Activated T-cell treated with anti-CD3 and anti-CD28 coated beads for 1 hour (primary cell): ENCODE measurements at places on chromosomes 1 and 21.

- no peak for DNase-seq
Observed at GRCh38 chr1:108080448-108080847, 115.5 kb upstream of the VAV3 start.

DNA sequence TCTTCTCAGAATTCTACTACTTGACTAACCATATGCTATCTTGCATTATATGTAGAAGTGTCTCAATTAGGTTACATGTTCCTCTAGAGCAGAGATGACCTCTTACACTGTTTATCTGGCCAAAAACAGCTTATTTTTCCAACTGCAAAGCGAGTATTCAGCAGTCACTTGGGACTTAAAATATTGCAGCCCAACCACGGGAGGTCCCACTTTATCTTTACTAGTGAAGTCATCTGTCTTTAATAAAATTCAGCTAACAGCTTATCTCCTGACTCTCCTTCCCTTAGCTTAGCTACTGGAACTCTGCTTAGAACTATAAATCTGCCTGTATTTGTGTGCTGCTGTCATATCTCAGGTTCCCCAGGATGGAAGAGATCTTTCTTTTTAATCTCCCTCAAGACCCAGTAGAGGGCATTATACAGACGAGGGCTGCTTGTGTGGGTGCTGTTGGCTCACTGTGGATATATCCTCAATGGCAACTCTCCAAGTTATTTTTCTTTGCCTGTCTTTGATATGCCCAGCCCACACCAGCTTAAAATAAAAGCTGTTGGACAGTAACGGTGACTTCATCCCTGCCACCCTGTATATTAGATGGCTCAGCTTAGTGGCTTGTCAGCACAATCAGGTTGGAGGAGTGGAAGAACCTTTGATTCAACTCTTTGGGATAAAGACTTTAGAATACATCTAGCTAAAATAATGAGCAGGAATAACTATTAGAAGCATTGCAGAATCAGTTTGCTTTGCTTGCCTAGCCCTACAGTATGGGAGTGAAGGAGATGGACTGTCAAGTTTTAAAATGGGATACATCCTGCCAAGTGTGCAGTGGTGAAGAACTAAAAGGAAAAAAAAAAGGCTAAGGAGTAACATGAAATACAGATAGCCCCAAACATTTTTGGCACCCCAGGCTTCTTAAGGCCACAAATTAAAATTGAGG lies 9.6 kb downstream of the ENSA start:
- DNase-seq, result no peak

GRCh38 chr1:72412286-72412685 lies 129.9 kb upstream of the NEGR1 start:
- DNase-seq, result no peak

DNA sequence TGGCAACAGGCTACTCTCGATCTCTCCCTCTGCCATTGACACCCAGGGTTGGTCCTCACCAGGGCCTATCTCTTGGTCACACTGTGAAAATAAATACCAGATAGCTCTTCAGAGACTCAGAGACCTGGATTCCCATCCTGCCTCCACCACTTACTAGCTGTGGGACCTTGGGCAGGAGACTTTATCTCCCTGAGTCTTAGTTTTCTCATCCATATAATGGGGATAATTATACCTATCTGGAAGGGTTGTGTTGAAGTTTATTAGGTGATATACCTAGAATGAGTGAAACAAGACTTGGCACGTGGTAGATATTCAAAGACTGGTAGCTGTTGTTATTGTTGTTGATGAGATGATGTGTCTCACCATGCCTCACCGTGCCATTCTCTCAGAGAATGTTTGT lies 7.4 kb downstream of the DMBX1 start:
- DNase-seq, result no peak

GRCh38 chr1:204503913-204504519 lies 9.4 kb upstream of the PIK3C2B start:
- DNase-seq, result no peak

DNA sequence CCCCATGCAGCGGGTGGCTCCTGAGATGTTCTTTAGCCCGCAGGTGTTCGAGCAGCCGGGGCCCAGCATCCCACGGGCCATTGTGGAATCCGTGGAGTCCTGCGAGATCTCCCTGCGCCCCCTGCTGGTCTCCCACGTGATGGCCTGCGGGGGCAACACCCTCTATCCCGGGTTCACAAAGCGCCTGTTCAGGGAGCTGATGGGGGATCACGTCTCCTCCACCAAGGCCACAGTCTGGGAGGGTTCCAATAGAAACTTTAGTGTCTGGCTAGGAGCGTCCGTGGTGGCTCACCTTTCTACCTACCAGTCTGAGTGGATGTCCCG lies 71.0 kb downstream of the ACTL8 start:
- no peak for DNase-seq

DNA sequence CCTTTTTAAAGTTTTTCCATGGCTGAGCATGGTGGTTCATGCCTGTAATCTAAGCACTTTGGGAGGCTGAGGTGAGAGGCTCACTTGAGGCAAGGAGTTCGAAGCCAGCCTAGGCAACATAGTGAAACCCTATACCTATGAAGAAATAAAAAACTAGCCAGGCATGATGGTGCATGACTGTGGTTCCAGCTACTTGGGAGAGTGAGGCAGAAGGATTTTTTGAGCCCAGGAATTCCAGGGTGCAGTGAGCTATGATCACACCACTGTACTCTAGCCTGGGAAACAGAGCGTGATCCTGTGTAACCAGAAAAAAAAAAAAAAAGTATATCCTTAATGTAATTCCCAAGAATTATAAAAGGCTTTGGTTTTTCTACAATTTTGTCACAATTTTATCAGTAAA lies 17.4 kb downstream of the DEPDC1 start:
- no peak for DNase-seq

GRCh38 chr21:17396948-17397347 lies 115.9 kb upstream of the CXADR start:
- no peak for DNase-seq

DNA sequence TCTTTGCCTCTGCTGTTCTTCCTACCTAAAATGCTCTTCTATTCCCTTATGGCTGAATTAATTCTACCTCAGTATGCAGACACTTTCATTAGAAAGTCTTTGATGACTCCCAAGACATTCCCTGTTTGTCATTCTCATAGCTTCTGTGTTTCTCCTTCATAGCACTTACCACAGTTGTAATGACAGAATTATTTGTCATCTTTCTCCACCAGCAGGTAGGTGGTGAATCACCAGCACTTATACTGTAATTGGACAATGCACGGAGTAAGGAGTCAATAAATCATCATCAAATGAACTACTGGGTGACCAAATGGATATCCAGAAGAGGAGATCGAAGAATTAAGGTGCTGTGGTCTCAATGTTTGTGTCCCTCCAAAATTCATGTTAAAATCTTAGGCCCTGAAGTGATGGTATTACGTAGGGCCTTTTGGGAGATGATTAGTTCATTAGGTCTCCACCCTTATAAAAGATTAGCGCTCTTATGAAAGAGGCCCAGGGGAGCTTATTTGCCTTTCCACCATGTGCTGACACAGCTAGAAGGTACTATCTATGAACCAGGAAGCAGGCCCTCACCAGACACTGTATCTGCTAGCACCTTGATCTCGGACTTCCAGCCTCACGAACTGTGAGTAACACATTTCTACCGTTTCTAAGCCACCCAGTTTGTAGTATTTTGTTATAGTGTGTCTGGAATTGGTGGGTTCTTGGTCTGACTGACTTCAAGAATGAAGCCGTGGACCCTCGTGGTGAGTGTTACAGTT lies 2.4 kb upstream of the CCT8 start:
- DNase-seq, result no peak

DNA sequence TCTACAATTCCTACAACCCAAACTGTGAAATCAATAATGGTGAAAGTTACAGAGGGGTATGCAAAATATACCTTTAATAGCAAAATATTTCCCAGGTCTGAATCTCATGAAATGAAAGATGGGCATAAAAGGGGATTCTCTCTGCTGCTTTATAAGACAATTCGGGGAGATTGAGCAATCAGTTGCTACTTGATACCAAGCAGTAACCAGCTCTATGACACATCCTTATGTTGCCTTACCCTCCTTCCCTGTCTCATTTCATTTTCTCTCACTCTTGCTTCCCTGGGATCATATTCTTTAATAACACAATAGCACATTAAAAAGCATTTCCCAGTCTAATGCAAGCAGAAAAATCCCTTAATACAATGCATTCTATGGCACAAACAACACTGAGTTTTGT lies 29.0 kb downstream of the ZSWIM5 start:
- no peak for DNase-seq

- no peak for DNase-seq
Observed at GRCh38 chr1:222279591-222279990, 268.3 kb downstream of the HHIPL2 start.
